RWPE2 (cell line): ENCODE measurements at places on chromosomes 4 and X.
A peak's percentile ranks its signal among the peaks of the same experiment; 100 is the strongest.

DNA sequence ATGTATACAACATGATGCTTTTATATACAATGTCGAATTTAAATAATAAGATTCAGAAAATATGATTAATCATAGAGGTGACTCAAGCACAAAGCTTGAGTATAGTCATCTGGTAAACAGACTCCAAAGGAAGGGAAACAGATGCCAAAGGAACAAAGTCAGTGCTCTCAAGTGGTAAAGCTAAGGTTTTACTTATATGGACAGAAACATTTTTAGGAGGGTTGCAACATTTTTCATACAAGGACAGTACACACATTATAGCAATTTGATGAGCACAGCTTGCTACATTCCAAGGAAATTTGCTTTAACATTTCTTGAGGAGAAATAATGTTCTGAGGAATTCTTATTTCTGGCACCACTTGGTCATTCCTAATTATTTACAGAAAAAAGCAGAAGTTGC is 333.4 kb upstream of the AADAT start:
- H3K27ac ChIP-seq, result peak overlapping the region; percentile 62
- H3K4me3 ChIP-seq, result no peak overlapping the region
- H3K27me3 ChIP-seq, result no peaks in the 10 kb centered on the region
- H3K4me1 ChIP-seq, result peaks cover 12% of the 10 kb centered on the region
- no peak for DNase-seq

- no peaks in the 10 kb centered on the region for H3K27me3 ChIP-seq
- H3K4me1 ChIP-seq, result no peaks in the 10 kb centered on the region
- H3K36me3 ChIP-seq, result no peaks in the 10 kb centered on the region
- H3K4me3 ChIP-seq, result no peak overlapping the region
- no peak overlapping the region for H3K27ac ChIP-seq
Measured at GRCh38 chr4:121278811-121279368, 101.9 kb downstream of the QRFPR start.

GRCh38 chr4:1535926-1536578 is 129.8 kb upstream of the NKX1-1 start:
- H3K4me1 ChIP-seq, result no peaks in the 10 kb centered on the region
- H3K36me3 ChIP-seq, result no peaks in the 10 kb centered on the region
- no peak for DNase-seq

DNA sequence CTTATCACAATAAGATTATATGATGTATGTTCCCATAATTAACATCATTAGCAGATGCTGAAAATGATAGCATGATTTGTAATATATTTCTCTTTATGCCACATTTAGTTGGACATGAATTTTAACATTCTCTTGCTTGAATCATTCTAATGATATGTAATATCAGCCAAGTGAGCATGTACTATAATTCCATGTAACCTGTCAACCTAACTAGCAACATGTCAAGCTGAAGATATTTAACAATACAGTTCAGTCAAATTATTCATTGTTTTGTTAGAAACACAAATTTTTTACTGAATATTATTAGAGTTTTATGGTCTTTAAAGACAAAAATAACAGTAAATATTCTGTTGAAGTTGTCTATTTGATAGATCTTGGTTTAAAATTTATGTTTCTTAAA is 920.4 kb upstream of the PCDH10 start:
- no peak for DNase-seq
- H3K27me3 ChIP-seq, result no peaks in the 10 kb centered on the region
- H3K4me3 ChIP-seq, result no peak overlapping the region

DNA sequence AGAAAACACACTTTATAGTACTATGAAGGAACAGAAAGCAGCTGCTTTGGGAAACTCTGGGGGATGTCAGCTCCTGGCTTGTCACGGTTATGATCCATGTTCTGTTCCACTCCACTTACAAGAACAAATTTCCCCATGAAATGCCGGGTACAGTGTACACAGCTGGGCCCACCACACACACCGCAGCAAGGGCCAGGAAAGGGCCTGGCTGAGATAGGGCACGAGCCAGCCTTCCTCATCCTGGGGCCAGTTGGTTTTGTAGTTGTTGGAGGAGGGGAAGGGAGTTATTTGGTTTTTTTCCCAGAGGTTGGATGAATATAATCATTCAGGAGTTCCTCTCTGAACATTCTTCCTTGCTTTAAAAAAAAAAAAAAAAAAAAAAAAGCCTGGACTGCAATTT is 56.8 kb downstream of the SEPSECS start:
- no peak overlapping the region for H3K27ac ChIP-seq
- DNase-seq, result no peak
- H3K36me3 ChIP-seq, result no peaks in the 10 kb centered on the region
- no peaks in the 10 kb centered on the region for H3K4me1 ChIP-seq

DNA sequence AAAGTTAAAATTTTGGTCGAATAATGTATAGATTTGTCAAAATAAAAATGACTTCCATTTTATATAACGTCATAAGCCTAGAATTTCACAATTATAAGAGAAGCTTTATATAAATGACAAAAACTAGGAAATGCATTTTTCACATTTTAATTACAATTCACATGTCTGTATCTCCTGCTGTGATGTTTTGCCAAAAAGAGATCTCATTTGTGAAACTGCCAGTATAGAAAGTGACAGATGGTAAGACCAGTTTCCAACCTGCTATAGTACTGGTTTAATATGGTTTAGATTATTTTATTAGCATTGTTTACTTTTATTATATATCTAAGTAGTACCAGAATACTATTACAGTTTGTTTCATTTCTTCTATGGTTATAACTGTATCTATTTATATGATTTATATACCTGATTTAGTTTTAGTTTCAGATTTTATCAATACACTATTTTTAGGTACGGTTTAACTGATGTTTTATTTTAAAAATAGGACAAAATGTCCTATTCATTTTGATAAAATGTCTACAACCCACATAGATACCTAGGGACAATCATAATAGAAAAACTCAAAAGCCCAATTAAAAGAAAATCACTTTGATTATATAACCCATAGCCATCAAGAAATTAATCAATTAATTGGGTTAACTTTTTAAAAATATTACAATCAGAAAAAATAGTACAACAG is 5.4 kb upstream of the CCSER1 start:
- H3K4me3 ChIP-seq, result no peak overlapping the region
- no peaks in the 10 kb centered on the region for H3K27me3 ChIP-seq
- DNase-seq, result no peak
- no peak overlapping the region for H3K27ac ChIP-seq
- H3K4me1 ChIP-seq, result peaks cover 8% of the 10 kb centered on the region

DNA sequence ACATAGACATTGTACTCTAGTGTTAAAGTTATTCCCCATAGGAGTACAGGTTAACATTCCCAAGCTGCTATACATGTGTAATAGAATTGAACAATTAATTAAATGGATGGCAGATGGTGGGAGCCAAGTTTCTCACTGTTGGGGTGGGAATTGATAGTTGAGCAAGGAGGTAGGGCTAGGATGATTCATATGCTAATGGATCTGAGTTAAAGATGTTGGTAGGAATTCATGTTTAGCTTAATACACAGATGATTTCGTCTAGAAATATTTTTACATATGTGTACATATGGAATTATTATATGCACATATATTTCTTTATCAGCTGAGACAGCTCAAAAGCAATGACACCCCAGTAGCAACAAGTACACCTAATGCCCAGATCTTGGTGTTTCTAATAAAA is 26.1 kb upstream of the PAPSS1 start:
- H3K36me3 ChIP-seq, result no peaks in the 10 kb centered on the region
- no peaks in the 10 kb centered on the region for H3K27me3 ChIP-seq
- H3K4me3 ChIP-seq, result no peak overlapping the region
- H3K4me1 ChIP-seq, result no peaks in the 10 kb centered on the region
- DNase-seq, result no peak

- H3K36me3 ChIP-seq, result no peaks in the 10 kb centered on the region
- no peak for DNase-seq
- H3K27ac ChIP-seq, result no peak overlapping the region
- no peak overlapping the region for H3K4me3 ChIP-seq
Measured at GRCh38 chr4:140726776-140727500, 29.2 kb downstream of the TBC1D9 start.

- no peak for DNase-seq
- H3K27me3 ChIP-seq, result peaks cover 78% of the 10 kb centered on the region
- no peaks in the 10 kb centered on the region for H3K36me3 ChIP-seq
Measured at GRCh38 chr4:153788051-153788412, 851 bp downstream of the SFRP2 start.

DNA sequence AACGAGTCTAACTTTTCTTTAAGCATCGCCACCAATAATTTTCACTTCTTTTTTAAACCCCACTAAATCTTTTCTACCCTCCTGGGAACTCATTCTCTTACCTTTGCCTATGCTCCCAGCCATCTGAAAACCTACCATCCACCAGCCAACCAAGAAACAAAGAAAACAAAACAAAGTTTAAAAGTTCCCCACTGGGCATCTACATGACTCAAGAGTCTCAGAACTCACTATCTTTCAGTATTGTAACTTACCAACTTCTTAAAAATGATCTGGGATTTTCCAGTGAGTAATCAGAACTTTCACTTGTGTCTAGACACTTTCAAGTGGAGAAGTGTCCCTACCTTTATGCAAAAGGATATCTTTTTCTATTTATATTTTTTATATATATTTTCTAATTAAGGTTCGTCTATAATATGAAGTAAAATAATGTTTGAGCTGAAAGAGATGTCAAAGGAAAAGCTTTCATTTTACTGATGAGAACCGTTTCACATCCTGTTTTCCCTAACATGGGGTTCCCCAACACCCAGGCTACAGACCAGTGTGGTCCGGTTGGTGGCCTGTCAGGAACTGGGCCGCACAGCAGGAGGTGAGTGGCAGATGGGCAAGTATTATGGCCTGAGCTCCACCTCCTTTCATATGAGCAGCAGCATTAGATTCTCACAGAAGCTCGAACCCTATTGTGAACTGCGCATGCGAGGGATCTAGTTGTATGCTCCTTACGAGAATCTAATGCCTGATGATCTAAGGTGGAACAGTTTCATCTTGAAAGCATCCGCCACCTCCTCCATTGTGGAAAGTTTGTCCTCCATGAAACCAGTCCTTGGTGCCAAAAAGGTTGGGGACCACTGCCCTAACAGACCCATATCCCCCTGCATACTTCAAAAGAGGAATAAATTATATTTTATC is 9.8 kb upstream of the TIGD2 start:
- no peaks in the 10 kb centered on the region for H3K36me3 ChIP-seq
- no peaks in the 10 kb centered on the region for H3K27me3 ChIP-seq
- H3K4me3 ChIP-seq, result no peak overlapping the region
- no peak for DNase-seq
- no peak overlapping the region for H3K27ac ChIP-seq
- H3K4me1 ChIP-seq, result no peaks in the 10 kb centered on the region

GRCh38 chrX:39331082-39331704 is 529.9 kb downstream of the MID1IP1 start:
- H3K36me3 ChIP-seq, result no peaks in the 10 kb centered on the region
- H3K4me3 ChIP-seq, result no peak overlapping the region
- no peak for DNase-seq
- no peaks in the 10 kb centered on the region for H3K27me3 ChIP-seq
- no peaks in the 10 kb centered on the region for H3K4me1 ChIP-seq

- H3K27ac ChIP-seq, result no peak overlapping the region
- no peak overlapping the region for H3K4me3 ChIP-seq
- no peaks in the 10 kb centered on the region for H3K27me3 ChIP-seq
- H3K4me1 ChIP-seq, result no peaks in the 10 kb centered on the region
- no peaks in the 10 kb centered on the region for H3K36me3 ChIP-seq
Measured at GRCh38 chr4:53066155-53066554, 204.0 kb downstream of the RASL11B start.

GRCh38 chr4:55765070-55765469 is 54.5 kb upstream of the EXOC1L start:
- H3K4me1 ChIP-seq, result no peaks in the 10 kb centered on the region
- no peaks in the 10 kb centered on the region for H3K27me3 ChIP-seq
- no peaks in the 10 kb centered on the region for H3K36me3 ChIP-seq
- H3K27ac ChIP-seq, result no peak overlapping the region
- no peak overlapping the region for H3K4me3 ChIP-seq
- no peak for DNase-seq

GRCh38 chr4:139685180-139685579 is 19.6 kb downstream of the MGST2 start:
- H3K4me1 ChIP-seq, result peaks cover 12% of the 10 kb centered on the region
- H3K36me3 ChIP-seq, result peaks cover 15% of the 10 kb centered on the region
- no peak for DNase-seq
- H3K27ac ChIP-seq, result no peak overlapping the region

GRCh38 chr4:87103691-87104187 is 116.7 kb downstream of the KLHL8 start:
- H3K4me1 ChIP-seq, result peaks cover 30% of the 10 kb centered on the region
- H3K27me3 ChIP-seq, result no peaks in the 10 kb centered on the region
- peak overlapping the region; percentile 23 for H3K27ac ChIP-seq
- no peak overlapping the region for H3K4me3 ChIP-seq
- no peak for DNase-seq

- H3K27me3 ChIP-seq, result no peaks in the 10 kb centered on the region
- no peaks in the 10 kb centered on the region for H3K4me1 ChIP-seq
- no peak overlapping the region for H3K27ac ChIP-seq
- no peak for DNase-seq
Measured at GRCh38 chr4:42280327-42281095, 116.8 kb upstream of the SHISA3 start.

DNA sequence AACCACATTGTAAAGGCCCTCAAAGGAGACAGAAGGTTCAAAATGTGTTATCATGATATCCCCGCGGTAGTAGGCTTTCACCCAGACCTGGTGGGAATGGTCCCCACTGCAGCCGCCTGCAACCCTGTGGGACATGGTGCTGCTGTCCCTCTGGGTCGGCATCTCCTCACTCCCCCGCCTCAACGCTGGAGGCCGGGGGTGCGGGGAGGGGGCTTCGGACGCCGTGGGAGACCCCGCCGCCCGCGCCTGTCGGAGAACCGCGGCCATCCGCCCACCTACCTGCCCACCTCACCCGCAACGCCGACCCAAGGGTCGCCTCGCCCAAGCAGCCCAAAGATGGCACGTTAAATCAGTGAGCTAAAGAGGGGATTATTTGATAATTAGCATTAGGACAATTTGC is 11.2 kb upstream of the ARMCX1 start:
- no peak overlapping the region for H3K27ac ChIP-seq
- H3K4me1 ChIP-seq, result no peaks in the 10 kb centered on the region
- no peaks in the 10 kb centered on the region for H3K27me3 ChIP-seq
- H3K36me3 ChIP-seq, result no peaks in the 10 kb centered on the region
- DNase-seq, result no peak
- no peak overlapping the region for H3K4me3 ChIP-seq

- H3K4me1 ChIP-seq, result no peaks in the 10 kb centered on the region
- H3K36me3 ChIP-seq, result no peaks in the 10 kb centered on the region
- no peak for DNase-seq
- H3K27me3 ChIP-seq, result no peaks in the 10 kb centered on the region
- no peak overlapping the region for H3K4me3 ChIP-seq
Measured at GRCh38 chrX:69232945-69233344, 67.7 kb upstream of the PJA1 start.

DNA sequence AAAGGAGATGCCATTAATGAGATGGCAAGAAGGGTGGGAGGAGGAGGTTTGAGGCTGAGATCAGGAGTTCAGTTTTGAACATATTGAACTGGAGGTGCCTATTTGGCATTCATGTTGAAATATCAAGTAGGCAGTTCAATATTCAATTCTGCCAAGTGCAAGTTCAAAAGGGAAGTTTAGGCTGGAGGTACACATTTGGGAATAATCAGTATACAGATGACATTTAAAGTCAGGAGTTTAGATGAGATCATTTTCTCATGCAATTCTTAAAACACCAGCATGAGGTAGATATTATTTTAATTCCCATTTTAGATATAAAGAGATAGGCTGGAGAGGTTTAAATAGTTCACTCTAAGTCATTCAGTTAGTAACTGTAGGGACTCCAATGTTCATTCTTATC is 26.1 kb downstream of the COQ2 start:
- peaks cover 7% of the 10 kb centered on the region; the same call in 1 of the 2 replicates for H3K36me3 ChIP-seq
- no peaks in the 10 kb centered on the region for H3K27me3 ChIP-seq
- DNase-seq, result no peak
- H3K27ac ChIP-seq, result peak overlapping the region; percentile 99
